ENCODE measurements at places on chromosomes 1 and 21.

GRCh38 chr1:209547626-209548025, 35.9 kb upstream of the CAMK1G start:
- DNase-seq: no peak

DNA sequence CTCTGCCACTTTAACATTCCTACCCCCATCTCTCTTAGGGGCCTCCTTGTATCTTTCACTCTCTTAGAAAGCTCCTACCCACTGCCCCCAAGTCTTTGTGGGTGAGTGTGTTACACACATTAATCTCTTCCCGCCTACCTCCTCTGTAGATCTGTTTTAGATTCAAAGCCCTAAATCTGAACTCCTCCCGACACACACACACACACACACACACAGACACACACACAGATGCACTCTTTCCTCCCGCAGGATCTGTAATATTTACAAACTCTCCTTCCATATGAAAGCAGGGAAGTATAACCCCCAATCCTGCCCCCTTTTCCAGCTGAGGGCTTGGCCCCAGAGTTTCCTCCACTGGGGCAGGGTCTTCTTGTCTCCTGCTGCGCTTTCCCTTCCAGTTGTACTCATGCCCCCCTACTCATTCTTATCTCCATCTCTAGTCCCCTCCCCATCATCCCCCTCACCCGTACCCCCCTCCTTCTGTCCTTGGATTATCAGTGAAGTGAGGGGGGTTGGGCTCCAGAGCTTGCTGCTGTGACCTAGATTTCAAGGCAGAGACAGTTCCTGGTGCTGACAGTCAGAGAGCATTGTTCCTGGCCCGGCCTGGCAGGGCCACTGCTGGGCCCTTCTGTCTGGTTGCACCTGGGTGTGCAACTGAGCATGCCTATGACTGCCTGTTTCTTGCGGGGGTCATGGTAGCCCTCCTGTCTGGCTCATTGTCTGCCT, 4.3 kb downstream of the PEA15 start:
- DNase-seq: no peak

GRCh38 chr1:196860323-196860884, 27.4 kb upstream of the CFHR4 start:
- DNase-seq: no peak

DNA sequence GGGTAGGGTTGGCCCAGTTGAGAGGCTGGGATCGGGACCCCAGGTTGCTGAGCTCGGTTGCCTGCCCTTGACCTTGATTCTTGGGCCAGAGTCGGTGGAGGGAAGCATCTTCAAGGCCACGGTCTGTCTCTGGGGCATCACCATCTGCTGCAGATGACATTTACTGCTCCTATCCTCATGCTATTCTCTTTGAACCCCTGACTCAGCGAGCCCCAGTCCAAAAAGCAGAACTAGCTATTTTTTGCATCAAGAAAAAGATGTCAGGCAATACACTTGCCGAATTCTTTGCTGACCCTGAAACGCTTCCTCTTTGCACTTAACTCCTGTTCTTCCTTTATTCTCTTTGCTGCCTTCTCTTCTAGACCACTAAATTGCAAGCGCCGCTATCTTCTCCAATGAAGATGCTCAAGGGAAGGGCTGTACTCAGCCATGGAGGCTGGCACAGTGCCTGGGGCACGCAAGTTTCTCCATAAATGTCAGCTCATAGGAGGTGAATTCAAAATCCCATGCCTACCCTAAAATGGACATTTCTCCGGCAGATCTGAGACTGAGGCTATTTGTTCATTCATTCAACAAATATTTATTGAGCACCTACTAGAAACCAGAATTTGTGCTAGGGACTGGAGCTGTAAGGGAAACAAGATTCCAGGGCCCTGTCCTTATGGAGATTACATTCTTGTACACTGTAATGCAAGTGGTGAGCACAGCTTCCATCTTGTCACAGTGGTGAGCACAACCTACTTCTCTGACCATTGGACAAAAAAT, 20.5 kb upstream of the CAPZB start:
- DNase-seq: no peak

DNA sequence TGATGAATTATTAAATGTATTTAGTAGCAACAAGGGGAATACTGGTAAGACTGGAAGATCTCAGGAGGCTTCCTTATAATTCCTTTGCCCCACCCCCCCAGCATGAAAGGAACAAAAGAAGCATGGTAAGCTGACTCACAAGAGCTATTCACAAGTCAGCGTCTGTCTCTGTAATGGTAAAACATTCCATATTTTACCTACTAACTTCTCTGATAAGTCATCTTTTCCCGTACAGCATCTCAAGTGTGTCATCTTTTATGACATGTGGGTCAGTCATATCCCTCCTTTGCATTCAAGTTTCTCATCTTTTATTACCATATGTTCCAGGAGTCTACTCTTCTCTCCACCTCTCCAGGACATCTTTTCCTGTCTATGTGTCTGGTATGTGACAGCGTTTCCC, 241.3 kb downstream of the PLA2G4A start:
- DNase-seq: no peak

DNA sequence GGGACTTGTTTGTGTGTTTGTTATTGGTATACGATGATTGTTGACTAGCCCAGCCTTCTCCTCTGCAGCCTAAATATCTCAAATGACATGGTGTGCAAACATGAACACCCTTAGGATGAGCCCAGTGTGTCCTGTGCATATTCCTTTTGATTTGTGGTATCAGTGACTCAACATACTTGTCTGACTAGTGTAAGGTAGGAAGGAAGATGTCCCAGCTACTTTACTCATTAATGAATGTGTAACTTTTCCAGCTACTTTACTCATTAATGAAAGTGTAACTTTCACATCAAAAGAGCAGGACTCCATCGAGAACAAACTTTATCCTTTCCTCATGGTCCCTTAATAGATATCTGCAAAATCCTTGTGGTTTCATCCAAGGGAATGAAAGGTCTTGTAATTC, 2.7 kb upstream of the ZNF692 start:
- DNase-seq: no peak

- DNase-seq: no peak
Observed at GRCh38 chr1:16721871-16722641, 18.3 kb upstream of the RNU1-4 start.

DNA sequence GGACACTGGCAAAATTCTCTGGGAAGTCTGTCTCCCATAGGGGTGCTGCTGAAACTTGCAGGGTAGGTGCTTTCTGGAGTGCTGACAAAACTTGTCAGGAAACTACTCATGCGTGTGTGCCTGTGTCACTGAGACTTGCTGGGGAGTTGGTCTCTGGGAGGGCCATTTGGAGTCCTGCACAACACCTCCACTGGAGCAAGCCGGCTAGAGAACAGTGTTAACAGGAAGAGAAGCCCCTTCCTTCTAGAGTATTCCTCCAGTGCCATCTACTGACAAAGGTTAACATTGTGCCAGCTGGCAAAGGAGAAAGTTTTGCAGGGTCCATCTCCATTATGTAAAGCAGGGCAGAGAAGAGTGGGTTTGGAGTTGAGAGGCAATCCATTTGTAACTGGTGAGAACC, 30.0 kb downstream of the ZMYM4 start:
- DNase-seq: peak; percentile 27

GRCh38 chr1:150559656-150560010, 10.4 kb downstream of the ADAMTSL4 start:
- DNase-seq: no peak

- DNase-seq: no peak
Observed at GRCh38 chr1:67642629-67643028, 42.4 kb upstream of the GADD45A start.

DNA sequence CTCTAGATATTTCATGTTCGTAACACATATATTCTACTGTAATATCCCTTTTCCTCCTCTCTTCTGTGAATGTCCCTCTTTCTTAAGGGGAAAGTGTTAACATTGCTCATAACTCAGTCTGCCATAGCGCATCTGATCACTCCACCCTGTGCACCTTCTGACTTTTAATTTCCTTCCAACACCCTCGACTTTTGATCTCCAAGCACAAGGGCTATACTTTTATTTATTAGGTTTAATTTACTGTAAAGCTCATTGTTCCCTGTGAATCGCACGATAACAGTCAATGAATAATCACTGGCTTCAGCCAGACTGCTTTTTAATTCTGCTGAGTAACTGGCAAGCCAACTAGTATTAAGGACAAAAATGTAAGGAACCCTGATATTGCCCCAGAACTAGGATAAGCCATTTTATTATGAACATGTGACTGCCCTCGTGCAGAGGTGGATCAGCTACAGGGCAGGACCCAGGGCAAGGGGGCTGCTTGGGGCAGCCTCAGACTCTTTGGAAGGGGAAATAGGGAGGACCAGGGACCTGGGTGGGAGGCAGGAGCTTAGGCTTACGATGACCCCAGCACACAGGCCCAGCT, 2.6 kb upstream of the ETS2 start:
- DNase-seq: no peak

GRCh38 chr1:14110040-14110439, 410.1 kb downstream of the PRDM2 start:
- DNase-seq: no peak

DNA sequence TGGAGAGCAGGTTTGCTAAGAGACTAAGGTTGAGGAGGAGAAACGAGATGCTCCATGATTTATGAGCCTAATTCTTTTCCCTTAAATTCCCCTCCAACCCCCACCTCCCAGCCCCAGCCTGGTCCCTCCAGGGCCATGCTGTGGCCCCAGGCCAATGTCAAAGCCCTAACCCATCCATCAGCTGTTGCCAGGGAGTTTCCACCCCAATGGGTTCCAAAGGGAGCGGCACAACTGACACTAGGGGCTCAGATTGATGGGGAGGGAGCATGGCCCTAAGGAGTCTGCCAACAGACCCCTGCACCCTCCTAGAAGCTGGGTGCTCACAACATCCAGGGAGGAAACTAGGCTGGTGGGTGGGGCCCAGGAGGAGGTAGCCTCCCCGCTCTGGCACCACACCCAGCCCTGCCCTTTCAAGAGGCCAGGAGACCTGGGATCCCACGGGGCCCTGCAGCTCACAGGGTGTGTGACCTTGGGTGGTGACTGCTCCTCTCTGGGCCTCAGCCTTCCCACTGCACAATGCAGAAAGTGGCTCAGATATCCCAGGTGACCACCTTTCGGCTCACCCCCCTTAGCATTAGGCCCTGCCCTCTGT, 12.9 kb downstream of the AHDC1 start:
- no peak for DNase-seq

- DNase-seq: no peak
Observed at GRCh38 chr1:15718199-15718601, 17.9 kb upstream of the SLC25A34 start.

DNA sequence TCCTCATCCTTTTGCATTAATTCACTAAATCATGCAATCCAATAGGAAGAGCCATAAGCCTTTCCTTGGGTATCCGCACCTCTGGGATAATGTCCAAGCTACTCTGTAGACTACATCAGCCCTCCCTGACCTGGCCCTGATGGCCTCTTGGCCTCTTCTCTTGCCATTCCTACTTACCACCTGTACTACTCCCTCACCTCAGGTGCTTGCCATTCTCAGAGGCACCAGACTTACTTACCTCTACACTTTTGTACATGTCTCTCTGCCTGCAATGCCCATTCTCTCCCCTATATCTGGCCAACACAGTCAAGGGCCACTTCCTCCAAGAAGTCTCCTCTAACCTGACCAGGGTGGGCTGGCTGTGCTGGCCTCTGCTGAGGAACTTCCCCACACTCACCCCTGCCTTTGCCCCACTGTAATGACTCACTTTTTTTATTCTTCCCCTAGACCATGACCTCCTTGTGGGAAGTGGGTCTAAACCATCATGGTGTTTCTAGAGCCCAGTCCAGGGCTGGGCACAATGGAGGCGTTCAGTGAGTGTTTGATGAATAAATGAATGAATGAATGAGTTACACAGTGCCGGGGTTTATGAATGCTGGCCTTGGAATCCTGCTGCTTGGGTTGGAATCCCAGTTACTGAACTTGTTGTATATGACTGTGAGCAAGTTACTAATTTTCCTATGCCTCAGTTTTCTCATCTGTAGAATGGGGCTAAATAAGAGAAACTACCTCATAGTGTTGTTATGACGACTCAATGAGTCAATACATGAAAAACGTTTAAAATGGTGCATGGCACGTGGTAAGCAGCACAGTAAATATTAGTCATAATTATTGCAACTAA, 179.8 kb downstream of the FOXD2 start:
- no peak for DNase-seq

GRCh38 chr1:9384751-9385245, 92.1 kb downstream of the SPSB1 start:
- no peak for DNase-seq

- peak; percentile 59 for DNase-seq
Observed at GRCh38 chr21:41367945-41368734, 6.3 kb downstream of the MX2 start.

DNA sequence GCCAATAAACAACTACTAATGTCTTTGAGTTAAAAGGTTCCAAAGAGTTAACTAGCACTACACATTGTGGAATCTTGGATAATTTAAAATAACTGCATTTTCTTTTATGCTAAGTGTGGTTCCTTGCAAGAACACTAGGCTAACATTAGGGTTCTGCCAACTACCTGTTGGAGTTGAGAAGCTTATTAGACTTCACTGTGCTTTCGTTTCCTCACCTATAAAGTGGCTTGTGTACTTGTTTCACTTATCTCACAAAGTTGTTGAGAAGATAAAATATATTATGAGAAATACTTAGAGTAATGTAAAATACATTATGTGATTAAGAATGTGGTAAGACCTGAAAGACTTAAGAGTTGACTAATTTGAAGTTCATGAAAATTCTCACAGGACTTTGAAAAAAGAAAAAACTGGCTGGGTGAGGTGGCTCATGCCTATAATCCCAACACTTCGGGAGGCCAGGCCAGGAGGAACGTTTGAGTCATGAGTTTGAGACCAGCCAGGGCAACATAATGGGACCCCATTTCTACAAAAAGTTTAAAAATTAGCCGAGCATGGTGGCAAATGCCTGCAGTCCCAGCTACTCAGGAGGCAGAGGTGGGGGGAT, 5.6 kb upstream of the RRAGC start:
- no peak for DNase-seq

DNA sequence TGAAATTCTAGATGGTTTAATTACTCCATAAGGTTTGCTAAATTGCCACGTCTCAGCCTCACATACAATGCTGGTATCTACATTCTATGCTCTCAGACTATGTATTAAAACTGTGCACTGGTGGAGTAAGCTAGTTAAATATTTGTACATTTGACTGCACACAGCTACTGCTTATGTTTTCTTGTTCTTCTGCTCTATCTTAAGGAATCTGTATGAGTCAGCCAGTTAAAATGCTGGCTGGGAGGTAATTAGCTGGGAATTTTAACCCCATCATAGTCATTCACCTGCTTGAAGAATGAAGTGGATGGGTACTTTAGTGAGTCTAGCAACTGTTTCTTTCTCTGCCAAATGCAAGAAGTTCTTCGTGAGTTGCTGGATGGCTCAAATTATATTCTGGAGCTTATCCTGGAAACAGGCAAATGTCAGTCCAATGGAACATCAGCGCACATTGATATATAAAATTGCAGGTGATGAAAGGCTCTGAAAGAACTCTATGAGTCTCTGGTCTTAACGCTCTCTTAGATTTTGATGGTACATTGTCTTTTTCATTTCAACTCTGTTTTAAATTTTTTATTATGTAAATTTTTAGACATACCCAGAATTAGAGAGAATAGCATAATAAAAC, 83.4 kb downstream of the BACH1 start:
- no peak for DNase-seq
